ENCODE measurements at places on chromosomes 7 and 10.

- no peak for DNase-seq
These were observed 118.8 kb downstream of the RGS10 start for GRCh38 chr10:119423510-119424257.

DNA sequence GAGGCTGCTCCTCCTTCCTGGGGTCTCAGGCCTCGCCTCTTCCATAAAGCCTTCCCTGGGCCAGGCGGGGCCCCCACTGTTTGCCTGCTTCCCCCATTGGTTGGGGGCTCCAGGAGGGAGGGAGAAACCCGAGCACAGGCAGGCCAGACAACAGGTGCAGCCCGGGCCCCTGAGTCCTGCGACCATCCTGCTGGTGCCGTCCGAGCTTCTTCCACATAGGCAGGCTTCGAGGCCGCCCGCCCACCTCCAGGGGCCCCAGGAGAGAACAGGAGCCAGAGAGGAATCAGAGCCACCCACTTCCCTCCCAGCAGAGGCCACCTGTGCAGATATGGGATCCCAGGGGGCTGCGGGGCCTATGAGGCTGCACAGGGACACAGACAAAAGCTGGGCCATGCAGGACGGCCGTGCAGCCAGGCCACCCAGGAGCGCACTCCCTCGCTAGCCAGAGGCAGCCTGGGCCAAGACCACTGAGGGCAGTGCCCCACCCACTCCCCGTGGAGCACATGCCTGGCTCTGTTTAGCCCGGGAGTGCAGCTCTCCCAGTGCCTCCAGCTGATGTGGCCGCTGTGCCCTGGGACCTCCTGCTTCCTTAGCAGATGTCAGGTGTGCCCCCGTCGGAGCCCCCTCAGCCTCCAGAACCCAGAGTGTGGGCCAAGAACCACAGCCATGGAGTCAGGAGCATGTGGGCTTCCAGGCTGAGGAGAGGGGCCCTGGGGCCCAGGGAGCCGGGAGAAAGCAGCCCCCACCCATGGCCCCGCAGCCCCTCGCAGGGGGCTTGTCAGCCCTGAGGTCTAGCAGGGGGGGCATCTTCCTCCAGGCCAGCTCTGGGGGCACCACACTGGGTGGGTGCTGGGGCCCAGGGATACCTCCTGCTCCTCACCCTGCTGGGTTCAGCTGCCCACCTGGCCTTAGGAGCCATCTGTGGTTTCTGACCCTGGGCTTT lies 59.9 kb upstream of the INPP5A start:
- no peak for DNase-seq

DNA sequence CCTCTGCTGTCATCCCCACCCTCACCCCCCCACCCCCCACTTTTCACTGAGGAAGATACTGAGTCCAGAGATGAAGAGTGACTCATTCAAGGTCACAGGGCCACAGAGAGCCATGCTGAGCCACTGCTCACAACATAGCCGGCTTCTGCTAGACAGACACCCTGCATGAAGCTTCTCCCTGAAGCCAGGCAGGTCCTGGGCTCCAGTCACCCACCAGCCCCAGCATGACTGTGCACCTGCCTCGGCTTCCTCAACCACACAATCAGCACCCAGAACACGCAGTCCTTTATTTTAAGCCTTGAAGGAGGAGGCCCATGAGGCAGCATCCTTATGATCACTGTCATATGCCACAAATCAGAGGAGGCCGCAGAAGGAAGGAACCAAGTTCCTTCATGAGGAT lies 19.2 kb upstream of the PRKAG2 start:
- no peak for DNase-seq

DNA sequence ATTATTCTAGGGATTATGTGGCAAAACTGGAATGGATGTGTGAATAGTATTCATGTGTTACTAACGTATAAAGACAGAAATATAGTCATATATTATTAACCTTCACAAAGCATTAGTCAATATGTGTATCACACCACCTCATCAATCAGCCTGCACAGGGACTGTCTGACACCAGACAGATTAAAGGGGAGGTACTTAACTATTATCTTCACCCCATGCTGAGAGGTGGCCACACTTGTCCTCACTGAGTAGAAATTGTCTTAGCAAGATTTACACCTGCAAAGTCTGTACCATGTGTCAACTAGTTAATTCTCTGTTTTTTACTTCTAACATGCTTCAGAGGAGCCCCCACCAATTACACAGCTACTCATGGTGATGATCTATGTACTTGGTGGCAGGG lies 146.3 kb upstream of the LRGUK start:
- DNase-seq = no peak

DNA sequence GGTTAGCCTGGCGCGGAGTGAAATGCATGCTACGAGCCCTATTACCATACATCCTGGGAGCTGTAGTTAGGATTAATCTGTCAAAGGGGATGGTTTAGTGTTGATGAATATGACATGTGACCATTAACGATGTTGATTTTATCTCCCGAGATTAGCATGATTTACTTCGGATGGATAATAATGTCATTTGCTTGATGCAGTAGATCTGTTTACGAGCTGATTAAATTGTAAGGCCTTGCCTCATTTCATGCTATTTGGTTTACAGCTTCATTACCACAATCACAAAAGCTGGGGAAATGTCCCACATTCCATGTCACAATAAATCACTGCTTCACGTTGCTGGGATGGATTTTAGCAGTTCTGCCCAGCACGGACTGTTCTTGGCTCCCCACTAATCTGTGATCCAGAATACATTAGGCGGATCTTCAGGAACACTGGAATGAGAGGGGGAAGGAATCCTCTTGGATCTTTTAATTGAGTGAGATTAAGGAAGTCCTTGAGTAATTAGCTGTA lies 22.3 kb downstream of the ZNF503 start:
- no peak for DNase-seq

DNA sequence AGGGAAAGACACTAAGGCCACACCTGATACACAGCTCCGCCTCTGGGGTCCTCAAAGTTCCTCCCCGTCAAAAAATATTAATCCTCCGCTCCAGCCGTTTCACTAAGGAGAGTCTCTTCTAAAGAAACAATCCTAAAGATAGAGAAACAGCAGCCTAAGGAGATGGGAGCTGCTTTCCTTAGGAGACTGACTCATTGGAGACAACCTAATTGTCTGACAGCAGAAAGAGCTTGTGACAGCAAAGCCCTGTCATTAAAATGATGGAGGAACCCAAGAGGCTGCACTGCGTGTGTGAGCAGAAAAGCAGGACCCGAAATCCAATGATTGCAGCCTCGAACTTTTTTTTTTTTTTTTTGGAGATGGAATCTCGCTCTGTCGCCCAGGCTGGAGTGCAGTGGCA lies 44.0 kb upstream of the TNRC18 start:
- no peak for DNase-seq

- no peak for DNase-seq
These were observed 117.2 kb downstream of the RAB11FIP2 start for GRCh38 chr10:117929327-117930067.

- DNase-seq = no peak
These were observed 244.2 kb downstream of the PARD3 start for GRCh38 chr10:34570887-34571286.

- DNase-seq = no peak
These were observed 37.4 kb upstream of the CALD1 start for GRCh38 chr7:134741907-134742635.

DNA sequence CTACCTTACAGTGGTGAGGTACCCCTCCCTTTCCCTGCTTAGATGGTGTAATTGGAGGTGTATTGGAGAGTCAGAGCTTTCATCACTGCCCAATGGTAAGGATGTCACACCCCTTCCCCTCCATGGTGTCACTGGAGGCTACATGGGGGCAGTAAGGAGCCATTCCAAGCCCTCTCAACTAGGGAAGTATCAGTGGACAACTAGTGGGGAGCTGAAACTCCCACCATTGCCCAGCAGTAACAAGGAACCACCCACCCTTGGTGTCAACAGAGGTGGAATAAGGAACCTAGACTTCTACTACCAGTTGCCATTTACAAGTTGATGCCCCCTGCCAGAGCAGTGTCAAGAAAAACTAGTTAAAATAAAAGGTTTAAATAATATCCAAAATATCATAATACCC lies 2.8 kb upstream of the HIBADH start:
- no peak for DNase-seq

GRCh38 chr10:130894471-130894870 lies 417.1 kb downstream of the TCERG1L start:
- DNase-seq = no peak

DNA sequence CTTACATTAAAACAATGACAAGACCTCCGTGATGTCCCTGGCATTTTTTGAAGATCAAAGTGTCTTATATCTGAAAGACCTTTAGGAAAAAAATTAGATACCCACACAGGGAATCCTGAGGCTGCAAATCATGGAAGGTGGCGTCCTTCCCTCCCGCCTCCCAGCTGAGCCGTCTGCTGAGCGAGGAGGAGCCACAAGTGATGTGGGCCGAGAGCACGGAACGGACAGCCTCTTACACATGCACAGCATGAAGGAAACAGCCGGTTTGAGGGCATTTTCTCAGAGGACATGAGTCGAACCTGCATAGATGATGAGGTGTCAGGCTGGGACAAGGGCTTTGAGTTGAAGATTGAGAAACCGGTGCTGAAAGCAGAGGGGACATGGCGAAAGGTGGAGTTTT lies 163.3 kb downstream of the ADARB2 start:
- DNase-seq = no peak

DNA sequence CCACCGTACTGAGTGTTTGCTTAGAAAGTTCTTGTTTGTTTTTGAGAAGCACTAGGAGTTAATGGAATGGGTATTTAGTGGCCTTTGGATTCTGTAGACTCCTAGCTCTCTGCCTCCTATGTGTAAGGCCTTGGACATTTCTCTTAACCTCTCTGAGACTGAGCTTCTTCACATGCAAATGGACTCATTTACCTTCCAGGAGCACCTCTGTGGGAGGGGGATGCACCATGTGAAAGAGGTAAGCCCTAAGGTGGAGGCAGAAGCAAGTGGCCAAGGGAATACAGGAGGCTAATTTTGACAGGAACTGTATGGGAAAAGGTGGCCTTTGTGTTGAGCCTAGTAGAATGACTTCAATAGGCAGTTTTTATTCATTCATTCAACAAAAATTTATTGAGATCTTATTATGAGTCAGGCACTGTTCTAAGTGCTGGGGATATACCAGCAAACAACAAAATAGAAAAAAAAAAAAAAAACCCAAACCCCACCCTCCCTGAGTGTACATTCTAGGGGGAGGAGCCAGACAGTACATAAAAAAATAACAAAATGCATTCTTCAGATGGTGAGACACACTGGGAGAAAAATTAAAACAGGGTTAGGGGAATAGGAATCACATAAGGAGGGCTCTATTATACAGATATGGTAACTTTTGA lies 9.2 kb upstream of the EPHA1 start:
- DNase-seq = no peak

DNA sequence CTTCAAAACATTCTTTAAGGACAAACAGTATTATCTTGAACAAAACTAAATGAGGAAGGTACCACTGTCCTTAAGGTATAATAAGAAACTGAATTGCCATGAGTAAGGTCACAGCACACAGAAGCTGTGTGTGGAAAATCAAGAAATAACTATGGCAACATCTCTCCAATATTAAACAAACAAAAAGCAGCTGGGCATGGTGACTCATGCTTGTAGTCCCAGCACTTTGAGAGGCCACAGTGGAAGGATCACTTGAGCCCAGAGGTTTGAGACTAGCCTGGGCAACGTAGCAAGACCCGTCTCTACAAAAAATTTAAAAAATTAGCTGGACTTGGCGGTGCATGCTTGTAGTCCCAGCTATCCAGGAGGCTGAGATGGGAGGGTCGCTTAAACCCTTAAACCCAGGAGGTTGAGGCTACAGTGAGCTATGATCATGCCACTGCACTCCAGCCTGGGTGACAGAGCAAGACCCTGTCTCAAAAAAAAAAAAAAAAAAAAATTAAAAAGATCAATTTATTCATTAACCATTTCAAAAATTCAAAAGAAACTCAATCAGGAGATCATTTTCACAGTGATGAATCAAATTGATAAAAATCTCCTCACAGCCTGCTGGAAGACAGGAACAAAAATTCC lies 195.4 kb downstream of the SKIDA1 start:
- DNase-seq = peak; percentile 46

- no peak for DNase-seq
These were observed 55.5 kb downstream of the DLD start for GRCh38 chr7:107946451-107946850.

DNA sequence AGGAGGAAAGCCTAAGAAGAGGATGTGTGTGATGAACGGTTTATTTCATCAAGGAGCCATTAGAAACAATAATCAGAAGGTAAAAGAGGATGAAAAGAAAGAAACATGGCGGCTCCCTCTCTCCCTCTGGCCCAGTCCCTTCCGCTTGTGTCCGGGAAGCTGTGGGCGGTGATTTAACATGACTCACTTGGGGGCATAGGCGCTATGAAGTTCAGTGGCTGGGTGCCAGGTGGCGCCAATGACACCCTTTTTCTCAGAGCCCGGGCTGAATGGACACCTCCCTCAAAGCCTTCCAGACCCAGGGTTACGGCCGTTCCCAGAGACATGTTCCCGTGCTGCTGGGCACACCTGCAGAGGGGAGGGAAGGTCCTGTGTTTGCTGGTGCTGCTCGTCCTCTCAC lies 244.0 kb downstream of the SKAP2 start:
- DNase-seq = no peak

DNA sequence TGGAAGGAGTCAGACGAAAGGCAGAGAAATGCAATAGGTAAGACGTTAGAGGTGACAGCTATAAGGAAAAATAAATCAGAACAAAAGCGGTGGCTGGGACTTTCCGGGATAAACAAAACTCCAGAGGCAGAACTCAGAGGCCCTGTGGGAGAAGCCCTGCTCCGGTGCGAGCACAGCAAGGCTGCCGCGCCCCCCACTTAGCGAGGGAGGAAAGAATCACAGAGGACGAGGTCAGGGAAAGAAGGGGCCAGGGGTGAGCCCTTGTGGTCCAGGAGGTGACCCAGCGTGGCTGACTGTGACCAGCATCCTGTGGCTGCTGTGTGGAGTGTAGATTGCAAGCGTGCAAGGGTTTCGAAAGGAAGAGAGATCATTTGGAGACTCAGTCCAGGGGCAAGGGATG lies 591.8 kb upstream of the ADARB2 start:
- no peak for DNase-seq

Data from LoVo (cell line).